ENCODE measurements at places on chromosomes 2 and 18. TPM values are rescaled to one million over a fixed set of nuclear protein-coding genes. Genes with fewer than 3 reads are reported as not detected.

Gene FZD7
- total RNA-seq = 1.1 TPM

- no peaks in the 10 kb centered on the region for H3K27me3 ChIP-seq
- peaks cover 12% of the 10 kb centered on the region for H3K4me1 ChIP-seq
- DNase-seq = no peak
- no peak overlapping the region for H3K27ac ChIP-seq
- H3K4me3 ChIP-seq = no peak overlapping the region
Measured at GRCh38 chr2:217326238-217327022, 466.6 kb upstream of the TNP1 start.

- no peaks in the 10 kb centered on the region for H3K27me3 ChIP-seq
- H3K27ac ChIP-seq = peak overlapping the region; percentile 91
- H3K36me3 ChIP-seq = peaks cover 3% of the 10 kb centered on the region
Measured at GRCh38 chr2:191114403-191114886, 36.3 kb downstream of the STAT4 start.

DNA sequence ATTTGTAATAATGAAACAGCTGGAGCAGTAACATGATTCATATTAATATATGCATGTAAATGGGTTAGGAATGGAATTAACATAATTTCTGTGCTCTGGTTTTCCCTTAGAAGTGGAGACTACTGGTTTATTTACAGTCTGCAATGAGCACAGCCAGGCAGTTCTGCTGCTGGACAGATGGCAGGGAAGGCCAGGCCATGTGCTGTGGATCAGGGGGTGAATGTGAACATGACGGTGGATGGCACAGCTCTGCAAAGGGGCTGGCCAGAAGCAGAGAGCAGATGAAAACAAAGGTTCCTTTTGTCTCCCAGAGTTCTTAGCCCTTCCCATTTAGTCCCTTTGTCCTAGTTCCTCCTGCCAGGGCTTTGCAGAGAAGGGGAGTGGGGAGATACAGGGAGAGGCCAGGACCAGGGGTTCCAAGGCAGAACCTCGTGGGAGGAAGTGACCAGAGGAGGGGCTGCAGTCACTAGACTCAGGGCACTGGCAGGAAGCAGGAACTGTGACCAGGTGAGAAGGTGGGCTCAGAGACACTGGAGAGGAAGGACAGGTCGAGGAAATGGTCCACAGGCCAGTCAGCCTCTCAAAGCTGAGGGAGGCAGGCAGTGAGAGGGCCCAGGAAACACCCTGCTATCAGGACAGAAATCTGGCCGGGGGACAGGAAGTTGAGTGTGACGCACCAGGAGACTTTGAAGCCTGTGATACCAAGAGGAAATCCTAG is 112.9 kb upstream of the ATP8B1 start:
- H3K27me3 ChIP-seq = peaks cover 30% of the 10 kb centered on the region
- no peaks in the 10 kb centered on the region for H3K36me3 ChIP-seq
- no peak overlapping the region for H3K4me3 ChIP-seq
- DNase-seq = peak; percentile 3
- H3K4me1 ChIP-seq = peaks cover 14% of the 10 kb centered on the region

DNA sequence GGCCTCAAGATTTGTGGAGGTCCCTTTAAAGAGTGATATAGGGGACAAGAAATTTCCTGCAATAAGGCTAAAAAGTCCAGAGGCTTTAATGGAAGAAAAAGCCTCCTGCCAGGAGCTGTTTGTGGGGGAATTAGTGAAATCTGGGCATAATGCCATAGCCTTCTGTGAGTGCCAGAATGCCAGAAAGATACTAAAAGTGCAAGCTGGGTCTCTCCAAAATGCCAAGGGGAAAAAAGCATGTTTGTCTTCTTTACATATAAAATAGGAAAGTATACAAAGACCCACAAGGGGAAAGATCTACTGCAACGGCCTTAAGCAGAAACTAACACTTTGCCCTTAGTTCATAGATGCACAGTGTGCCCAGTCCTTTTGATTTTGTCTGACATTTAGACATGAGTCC is 647.7 kb upstream of the ZNF804A start:
- H3K4me1 ChIP-seq = no peaks in the 10 kb centered on the region
- H3K27ac ChIP-seq = no peak overlapping the region
- no peaks in the 10 kb centered on the region for H3K27me3 ChIP-seq
- H3K36me3 ChIP-seq = no peaks in the 10 kb centered on the region

GRCh38 chr2:237429753-237430152 is 15.8 kb upstream of the COL6A3 start:
- H3K36me3 ChIP-seq = peaks cover 8% of the 10 kb centered on the region
- no peaks in the 10 kb centered on the region for H3K27me3 ChIP-seq
- H3K4me1 ChIP-seq = peaks cover 96% of the 10 kb centered on the region
- no peak for DNase-seq

Gene FAP
- not detected for total RNA-seq

- H3K4me1 ChIP-seq = no peaks in the 10 kb centered on the region
- no peak overlapping the region for H3K27ac ChIP-seq
- DNase-seq = no peak
- H3K4me3 ChIP-seq = no peak overlapping the region
- no peaks in the 10 kb centered on the region for H3K36me3 ChIP-seq
Measured at GRCh38 chr2:16038621-16039020, 98.3 kb downstream of the MYCN start.

DNA sequence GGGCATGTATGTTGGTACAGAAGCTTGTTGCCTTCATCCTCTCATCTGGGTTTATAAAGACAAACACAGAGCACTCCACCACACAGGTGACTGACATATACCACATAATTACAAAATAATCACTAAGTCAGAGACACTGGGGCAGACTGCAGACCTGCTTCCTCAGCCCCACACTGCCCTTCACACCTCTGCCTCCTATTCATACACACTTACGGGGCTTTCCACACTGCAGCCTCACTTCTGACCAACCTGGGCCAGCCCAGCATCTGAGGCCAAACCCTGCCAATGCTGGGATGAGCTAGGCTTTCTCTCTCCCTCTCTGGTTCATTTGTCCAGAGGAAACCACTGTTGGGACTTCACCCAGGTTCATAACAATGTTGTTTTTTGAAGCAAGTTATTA is 4.5 kb downstream of the EMX1 start:
- no peaks in the 10 kb centered on the region for H3K36me3 ChIP-seq
- peaks cover 60% of the 10 kb centered on the region for H3K27me3 ChIP-seq
- H3K4me1 ChIP-seq = peaks cover 26% of the 10 kb centered on the region
- no peak for DNase-seq
- no peak overlapping the region for H3K4me3 ChIP-seq

DNA sequence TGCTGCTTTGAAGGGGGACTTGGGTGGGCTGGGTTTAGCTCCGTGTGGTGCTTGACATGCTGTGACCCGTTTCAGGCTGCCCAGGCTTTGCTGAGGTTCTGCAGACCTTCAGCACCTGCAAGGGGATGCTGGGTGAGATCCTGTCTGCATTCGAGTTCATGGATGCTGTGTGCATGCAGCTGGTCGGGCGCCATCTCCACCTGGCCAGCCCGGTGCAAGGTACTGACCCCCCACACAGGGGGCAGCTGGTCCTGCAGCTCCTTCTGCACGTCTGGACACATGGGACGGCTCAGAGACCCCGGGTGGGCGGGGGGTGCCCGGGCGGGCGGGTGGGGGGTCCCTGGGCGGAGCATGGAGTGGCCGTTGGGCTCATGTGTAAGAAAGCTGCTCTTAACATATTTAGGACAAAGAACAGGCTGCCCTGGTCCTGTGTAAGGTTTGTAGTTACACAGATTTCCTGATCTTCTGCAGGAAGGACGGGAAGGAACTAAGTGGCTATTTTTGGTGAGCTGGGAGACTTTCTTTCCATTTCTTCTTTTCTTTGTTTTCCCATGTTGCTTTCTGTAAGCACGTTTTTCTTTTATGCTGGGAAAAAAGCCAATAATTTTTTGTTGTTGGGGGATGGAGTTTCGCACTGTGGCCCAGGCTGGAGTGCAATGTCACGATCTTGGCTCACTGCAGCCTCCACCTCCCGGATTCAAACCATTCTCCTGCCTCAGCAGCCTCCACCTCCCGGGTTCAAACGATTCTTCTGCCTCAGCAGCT is 15.8 kb downstream of the D2HGDH start:
- H3K4me1 ChIP-seq = no peaks in the 10 kb centered on the region
- no peak for DNase-seq
- H3K36me3 ChIP-seq = peaks cover 8% of the 10 kb centered on the region
- no peaks in the 10 kb centered on the region for H3K27me3 ChIP-seq
- H3K4me3 ChIP-seq = no peak overlapping the region
- no peak overlapping the region for H3K27ac ChIP-seq

Gene SF3B6
- 110 TPM for total RNA-seq

- no peak for DNase-seq
- H3K36me3 ChIP-seq = peaks cover 2% of the 10 kb centered on the region
- no peak overlapping the region for H3K4me3 ChIP-seq
- no peak overlapping the region for H3K27ac ChIP-seq
- no peaks in the 10 kb centered on the region for H3K4me1 ChIP-seq
Measured at GRCh38 chr2:173520918-173521317, 166.2 kb downstream of the CDCA7 start.

DNA sequence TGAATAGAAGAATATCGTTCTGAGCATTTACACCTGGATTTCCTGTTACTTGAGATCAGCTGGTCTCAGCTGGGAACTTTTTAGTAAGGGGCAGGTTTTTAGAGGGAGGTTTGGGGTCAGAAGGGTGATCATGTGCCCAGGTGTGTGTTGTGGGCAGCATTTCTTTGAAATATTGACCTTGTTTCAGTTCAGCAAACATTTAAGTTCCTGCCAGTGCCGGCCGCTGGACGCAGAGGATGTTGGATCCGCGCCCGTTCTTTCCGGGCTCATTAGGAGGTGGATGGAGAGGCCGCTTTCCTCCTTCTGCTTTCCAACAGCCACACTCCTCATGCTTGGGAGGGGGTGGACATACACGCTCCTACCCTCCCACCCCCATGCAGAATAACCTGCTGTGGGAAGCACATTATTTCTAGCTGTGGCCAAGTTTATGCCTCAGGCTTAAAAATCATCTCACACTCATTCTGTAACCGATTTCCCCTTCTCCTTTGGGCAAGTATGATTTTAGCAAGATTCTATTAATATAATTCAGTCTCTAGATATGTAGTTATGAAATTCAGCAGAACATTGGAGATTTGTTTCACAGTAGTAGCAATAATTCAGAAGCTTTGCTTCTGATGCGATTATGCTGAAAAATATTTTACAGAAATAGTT is 131.4 kb downstream of the ZNF236 start:
- H3K4me1 ChIP-seq = peaks cover 10% of the 10 kb centered on the region
- no peak overlapping the region for H3K4me3 ChIP-seq
- no peak for DNase-seq
- H3K36me3 ChIP-seq = peaks cover 8% of the 10 kb centered on the region
- no peaks in the 10 kb centered on the region for H3K27me3 ChIP-seq

- peak overlapping the region; percentile 75 for H3K4me3 ChIP-seq
- H3K27me3 ChIP-seq = peaks cover 21% of the 10 kb centered on the region
- peak; percentile 45 for DNase-seq
Measured at GRCh38 chr18:6004683-6005082, 109.4 kb upstream of the TMEM200C start.

GRCh38 chr18:76402026-76402990 is 92.7 kb downstream of the ZNF516 start:
- no peak overlapping the region for H3K4me3 ChIP-seq
- no peaks in the 10 kb centered on the region for H3K36me3 ChIP-seq
- no peaks in the 10 kb centered on the region for H3K27me3 ChIP-seq

DNA sequence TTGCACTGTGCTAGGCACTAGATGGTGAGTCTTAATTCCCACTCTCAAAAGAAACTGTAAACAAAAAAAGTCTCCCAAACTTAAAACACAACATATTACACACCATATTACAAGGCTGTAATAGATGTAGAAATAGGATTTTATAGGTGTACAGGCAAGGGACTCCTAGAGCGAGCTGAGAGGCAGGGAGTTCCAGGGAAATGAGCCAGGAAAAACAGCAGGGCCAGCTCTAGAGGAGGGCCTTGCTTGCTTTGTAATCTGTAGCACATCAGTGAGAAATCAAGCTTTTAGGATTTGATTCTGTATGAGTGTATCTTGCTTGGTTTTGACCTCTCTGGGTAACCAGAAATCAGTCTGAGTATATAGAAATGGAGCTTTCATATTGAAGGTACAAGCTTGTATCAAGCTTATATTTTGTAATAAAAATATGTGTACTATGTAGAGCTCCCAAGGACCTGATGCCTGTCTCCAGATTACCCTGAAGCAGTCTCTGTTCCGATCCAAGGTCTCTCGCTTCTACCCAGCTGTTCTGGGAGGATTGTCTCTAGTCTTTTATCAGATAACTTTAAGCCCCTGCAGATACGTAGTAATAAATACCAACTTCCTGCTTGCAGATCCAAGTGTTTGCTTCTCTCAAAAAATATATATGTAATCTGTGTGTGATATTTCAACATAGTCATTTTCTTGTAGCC is 73.0 kb downstream of the MYO1B start:
- H3K4me3 ChIP-seq = no peak overlapping the region
- H3K27me3 ChIP-seq = peaks cover 12% of the 10 kb centered on the region
- peaks cover 20% of the 10 kb centered on the region for H3K4me1 ChIP-seq
- no peak for DNase-seq
- H3K27ac ChIP-seq = no peak overlapping the region

DNA sequence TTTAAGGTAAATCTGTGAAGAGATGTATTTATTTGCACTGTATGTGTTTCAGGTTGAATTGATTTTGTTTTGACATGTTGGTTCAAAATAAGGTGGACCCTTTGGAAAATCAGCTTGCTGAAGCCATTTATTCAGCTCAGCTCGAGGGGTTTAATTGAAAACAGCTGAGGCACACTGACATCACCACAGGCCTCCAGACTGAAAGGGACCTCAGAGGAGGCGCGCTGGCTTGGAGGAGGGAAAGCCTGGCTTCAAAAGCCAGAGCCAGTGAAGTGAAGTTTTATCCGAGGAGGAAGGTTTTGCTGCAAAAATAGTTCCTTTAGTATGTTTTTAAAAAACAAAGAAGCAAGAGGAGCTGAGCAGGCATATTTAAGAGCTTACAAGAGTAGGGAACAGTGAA is 26.9 kb upstream of the DNMT3A start:
- H3K4me1 ChIP-seq = peaks cover 7% of the 10 kb centered on the region
- DNase-seq = no peak
- no peak overlapping the region for H3K4me3 ChIP-seq
- no peaks in the 10 kb centered on the region for H3K27me3 ChIP-seq
- H3K36me3 ChIP-seq = no peaks in the 10 kb centered on the region

Gene RESP18
- not detected for total RNA-seq

Gene B3GNT7
- 0.34 TPM for total RNA-seq

Gene PCBP1
- 270 TPM for total RNA-seq

Gene DNAH7
- total RNA-seq = not detected

DNA sequence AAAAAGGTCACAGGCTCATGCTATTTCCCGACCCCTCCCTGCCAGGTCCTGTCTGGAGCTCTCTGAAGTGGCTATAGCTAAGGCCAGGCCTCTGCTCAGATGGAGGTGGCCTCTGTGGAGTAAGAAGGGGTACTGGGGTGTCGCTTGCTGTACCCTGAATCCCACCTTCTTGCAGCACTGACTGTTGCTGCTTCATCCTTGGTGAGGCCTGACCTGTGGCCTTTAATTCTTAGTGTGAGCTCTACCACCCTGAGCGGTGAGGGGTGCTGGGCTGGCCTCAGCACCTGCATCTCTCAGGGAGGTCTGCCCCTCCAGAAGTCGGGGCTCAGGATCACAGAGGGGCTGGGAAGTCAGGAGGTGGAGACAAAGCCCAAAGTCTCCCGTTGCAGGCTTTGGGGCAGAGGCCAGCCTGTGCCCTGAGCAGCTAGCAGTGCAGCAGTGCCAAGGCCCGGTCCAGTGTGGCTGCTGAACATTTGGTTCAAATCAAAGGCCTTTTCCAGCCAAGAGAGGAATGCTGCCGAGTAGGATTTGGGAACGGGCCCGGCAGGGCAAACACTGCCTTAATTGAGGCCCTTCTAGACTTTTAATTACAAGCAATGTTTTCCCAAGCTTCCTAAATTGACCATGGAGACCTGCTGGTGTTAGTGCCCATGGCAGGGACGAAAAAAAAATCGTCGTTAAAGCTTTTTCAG is 133.5 kb upstream of the HAAO start:
- no peak overlapping the region for H3K27ac ChIP-seq
- DNase-seq = no peak
- no peak overlapping the region for H3K4me3 ChIP-seq
- H3K4me1 ChIP-seq = peaks cover 6% of the 10 kb centered on the region

All from activated T-cell treated with anti-CD3 and anti-CD28 coated beads, Interleukin-2, amount 50 U/mL, for 72 hours (primary cell).